ENCODE measurements at places on chromosomes 11 and 22.

DNA sequence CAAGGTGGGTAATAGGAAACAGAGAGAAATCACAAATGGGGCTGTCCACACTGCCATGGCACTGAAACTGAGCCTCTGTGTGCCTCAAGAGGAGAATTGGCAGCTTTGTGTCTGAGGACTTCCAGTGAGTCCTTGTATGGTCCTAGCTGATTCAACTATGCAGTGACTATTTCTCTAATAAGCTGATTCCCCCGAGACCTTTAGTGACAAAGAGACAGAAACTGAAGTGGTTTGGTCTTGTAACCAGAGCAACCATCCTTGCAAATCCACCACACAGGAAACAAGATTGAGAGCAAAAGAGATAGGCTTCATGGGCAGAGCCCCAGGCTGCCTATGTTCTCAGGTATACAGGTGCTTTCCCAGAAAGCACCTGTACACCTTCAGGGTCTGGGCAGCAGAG lies 1038.5 kb downstream of the NTM start:
- DNase-seq: no peak

- DNase-seq: no peak
These were observed 2.5 kb upstream of the ADM start for GRCh38 chr11:10302359-10302743.

- no peak for DNase-seq
These were observed 597.5 kb downstream of the BRD1 start for GRCh38 chr22:49230194-49230577.

DNA sequence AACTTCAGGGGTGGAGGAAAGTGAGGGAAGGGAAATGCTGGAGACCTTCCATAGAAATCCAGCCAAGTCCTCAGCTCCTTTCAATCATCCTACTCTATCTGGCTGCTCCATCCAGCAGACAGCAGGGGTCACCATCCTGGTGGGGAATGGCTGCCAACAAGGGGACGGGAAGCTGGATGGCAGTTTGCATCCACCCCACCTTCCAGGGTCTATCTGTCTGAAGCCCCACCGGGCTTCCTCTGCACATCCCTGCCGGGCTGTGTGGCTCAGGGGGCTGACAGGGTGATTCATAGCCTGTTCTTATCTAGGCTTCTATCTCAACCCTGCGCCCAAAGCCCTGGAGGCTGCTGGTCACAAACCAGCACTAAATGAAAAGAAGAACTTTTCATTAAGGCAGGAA lies 1.1 kb downstream of the SYTL2 start:
- DNase-seq: peak; percentile 36

DNA sequence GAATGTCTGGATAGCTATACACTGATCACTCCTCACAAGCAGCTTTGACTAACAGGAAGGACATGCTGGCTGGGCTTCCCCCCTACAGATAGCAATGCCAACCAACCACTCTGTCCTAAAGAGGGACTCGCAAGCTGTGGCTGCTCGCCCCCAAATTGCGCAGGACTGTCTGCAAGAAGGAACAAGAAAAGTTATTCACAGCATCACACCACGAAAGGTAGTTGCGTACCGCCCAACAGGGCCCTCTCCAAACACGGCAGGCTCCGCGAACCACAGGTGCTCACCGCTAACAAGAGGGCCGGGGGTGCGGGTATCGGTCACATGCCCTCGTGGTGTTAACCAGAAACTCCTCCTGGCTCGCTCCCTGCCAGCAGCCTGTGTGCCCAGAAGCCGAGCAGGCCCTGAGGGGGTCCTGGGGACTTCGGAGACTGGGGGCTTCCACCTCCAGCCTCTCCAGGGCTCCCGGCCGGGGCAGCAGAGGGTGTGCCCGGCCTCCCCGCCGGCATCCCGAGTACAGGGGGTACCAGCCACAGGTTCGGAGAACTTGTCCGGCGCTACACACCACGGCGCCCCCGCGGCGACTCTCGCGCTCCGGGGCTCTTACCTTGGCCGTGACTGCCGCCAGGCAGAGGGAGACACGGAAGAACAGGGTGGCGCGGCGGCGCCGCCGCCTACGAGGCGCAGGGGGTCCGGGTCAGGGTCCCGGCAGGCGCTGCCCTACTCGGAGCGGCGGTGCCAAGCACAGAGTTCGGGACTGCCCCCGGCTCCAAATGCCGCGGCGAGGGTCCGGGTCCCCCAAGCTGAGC lies 682 bp downstream of the LARGE1 start:
- DNase-seq: no peak

DNA sequence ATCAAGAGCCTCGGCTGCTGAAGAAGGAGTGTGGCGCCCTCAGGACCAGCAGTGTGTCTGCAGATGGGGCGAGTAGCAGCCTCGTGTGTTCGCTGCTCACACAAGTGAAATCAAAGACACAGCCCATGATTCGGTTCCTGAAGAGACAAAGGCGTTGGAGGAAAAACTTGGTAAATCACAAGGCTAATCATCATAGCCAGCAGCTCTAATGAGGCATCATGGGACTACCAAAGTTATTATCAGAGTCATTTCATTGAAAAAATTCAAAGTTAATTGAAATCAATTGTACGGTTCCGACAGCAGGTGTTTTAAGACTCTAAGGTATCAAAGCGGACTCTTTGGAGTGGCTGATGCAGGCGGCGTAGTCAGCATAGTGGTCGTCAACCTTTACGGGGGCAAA lies 9.5 kb downstream of the PHF21B start:
- no peak for DNase-seq

DNA sequence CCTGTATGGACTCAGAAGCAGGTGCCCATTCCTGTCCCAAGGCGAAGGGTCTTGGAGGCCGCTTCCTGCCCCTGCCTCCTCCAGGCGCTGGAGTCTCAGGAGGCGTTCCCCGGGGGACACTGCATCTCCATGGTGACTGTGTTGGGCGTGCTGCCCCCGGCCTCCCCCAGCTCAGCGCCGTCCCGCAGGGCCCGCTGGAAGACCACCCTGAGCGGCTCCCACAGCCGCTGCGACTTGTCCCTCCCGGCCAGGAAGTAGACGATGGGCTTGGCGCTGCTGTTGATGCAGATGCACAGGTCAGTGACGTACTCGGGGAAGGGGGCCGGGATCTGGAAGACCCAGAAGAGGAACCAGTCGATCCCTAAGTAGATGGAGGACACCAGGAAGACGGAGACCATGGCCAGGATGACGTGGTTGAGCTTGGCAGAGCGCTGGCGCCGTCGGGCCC lies 7.8 kb downstream of the MRGPRF start:
- no peak for DNase-seq
